ENCODE measurements at places on chromosomes 4 and X.

- no peak for DNase-seq
These were observed 29.3 kb downstream of the WDR1 start for GRCh38 chr4:10087152-10087791.

- DNase-seq, result no peak
These were observed 273.5 kb downstream of the TMA16 start for GRCh38 chr4:163768014-163768413.

DNA sequence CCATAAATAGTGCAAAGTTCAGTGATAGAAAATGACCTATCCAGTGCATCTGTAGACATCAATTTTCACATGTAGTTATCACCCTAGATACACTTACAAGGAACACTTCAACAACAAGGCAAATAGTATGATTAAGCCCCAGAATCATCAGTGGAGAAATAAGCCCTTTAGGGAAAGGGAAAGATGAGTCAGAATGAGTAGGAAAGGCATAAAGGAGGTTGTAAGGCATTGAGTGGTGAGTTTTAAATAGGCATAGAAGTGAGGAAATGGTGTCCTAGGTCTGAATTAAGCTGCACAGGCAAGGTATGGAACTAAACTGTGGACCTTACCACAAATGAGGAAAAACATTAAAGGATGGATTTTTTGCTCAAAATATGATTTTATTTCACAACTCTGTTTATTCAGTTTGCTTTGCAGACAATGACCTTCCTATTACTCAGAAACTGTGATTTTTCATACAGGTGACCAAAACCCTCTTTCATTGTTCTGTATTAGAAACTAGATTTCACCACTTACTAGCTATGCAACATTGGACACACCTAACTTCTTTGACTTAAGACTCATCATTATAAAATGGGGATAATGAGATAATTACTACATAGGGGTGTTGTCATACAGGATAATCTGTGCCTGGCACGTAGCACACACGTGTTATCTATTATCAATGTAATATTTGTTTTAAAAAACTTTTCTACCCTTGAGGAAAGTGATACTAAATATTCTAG, 57.0 kb upstream of the MAP9 start:
- peak; percentile 66 for DNase-seq

- peak; percentile 51 for DNase-seq
These were observed 110.8 kb upstream of the FAM9B start for GRCh38 chrX:9144701-9145241.

GRCh38 chr4:82123934-82124333, 249.9 kb downstream of the HNRNPD start:
- no peak for DNase-seq
